ENCODE measurements at places on chromosomes 2 and 18. TPM values are rescaled to one million over a fixed set of nuclear protein-coding genes. Genes with fewer than 3 reads are reported as not detected.

The ZSWIM2 gene
- polyA plus RNA-seq: not detected

The AUP1 gene
- 68.2 TPM for polyA plus RNA-seq

The C2orf74 gene
- 23.3 TPM for polyA plus RNA-seq

The RND3 gene
- 63.1 TPM for polyA plus RNA-seq

The TLX2 gene
- polyA plus RNA-seq: 0.08 TPM

The CKAP2L gene
- polyA plus RNA-seq: 7.3 TPM

The LDLRAD4 gene
- polyA plus RNA-seq: 16.0 TPM

The CMPK2 gene
- polyA plus RNA-seq: 4.8 TPM

The ST6GAL2 gene
- 3.4 TPM for polyA plus RNA-seq

The MBD5 gene
- 28.0 TPM for polyA plus RNA-seq

The KDM3A gene
- 65.6 TPM for polyA plus RNA-seq

The MTIF2 gene
- 21.9 TPM for polyA plus RNA-seq

The CFAP221 gene
- polyA plus RNA-seq: 0.38 TPM

The LHCGR gene
- not detected for polyA plus RNA-seq

The CLEC4F gene
- 0.40 TPM for polyA plus RNA-seq

The CTIF gene
- 29.3 TPM for polyA plus RNA-seq

DNA sequence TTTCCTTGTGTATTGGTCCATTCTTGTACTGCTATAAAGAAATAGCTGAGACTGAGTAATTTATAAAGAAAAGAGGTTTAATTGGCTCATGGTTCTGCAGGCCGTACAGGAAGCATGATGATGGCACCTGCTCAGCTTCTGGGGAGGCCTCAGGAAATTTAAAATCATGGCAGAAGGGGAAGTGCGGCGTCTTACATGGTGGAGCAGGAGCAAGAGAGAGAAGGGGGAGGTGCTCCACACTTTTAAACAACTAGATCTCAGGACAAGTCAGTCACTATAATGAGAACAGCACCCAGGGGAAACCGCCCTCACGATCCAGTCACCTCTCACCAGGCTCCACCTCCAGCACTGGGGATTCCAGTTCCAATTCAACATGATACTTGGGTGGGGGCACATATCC is 54.3 kb downstream of the MSH2 start:
- DNase-seq: no peak

GRCh38 chr2:1993711-1994682 is 249.7 kb upstream of the PXDN start:
- DNase-seq: no peak

- DNase-seq: no peak
These were observed 128.8 kb upstream of the TRIB2 start for GRCh38 chr2:12587729-12588522.

GRCh38 chr2:110993557-110994231 is 127.0 kb upstream of the BCL2L11 start:
- DNase-seq: peak; percentile 12

- DNase-seq: no peak
These were observed 1133.6 kb upstream of the ZEB2 start for GRCh38 chr2:145653553-145653952.

- peak; percentile 86 for DNase-seq
These were observed 42.2 kb downstream of the BIN1 start for GRCh38 chr2:127064642-127065250.

GRCh38 chr2:198312596-198313483 is 508.4 kb downstream of the PLCL1 start:
- no peak for DNase-seq

GRCh38 chr2:231127480-231127879 is 2.6 kb upstream of the HTR2B start:
- DNase-seq: no peak

GRCh38 chr2:219209236-219210195 is 2.9 kb downstream of the ZFAND2B start:
- no peak for DNase-seq

GRCh38 chr2:190711069-190711468 is 62.2 kb downstream of the NAB1 start:
- no peak for DNase-seq

GRCh38 chr2:175926272-175926671 is 75.8 kb downstream of the LNPK start:
- no peak for DNase-seq

GRCh38 chr2:64455545-64455944 is 1.6 kb downstream of the LGALSL start:
- DNase-seq: no peak

GRCh38 chr2:58131191-58132011 is 84.8 kb downstream of the VRK2 start:
- peak; percentile 25 for DNase-seq

- DNase-seq: no peak
These were observed 24.8 kb downstream of the FMNL2 start for GRCh38 chr2:152359573-152360363.

DNA sequence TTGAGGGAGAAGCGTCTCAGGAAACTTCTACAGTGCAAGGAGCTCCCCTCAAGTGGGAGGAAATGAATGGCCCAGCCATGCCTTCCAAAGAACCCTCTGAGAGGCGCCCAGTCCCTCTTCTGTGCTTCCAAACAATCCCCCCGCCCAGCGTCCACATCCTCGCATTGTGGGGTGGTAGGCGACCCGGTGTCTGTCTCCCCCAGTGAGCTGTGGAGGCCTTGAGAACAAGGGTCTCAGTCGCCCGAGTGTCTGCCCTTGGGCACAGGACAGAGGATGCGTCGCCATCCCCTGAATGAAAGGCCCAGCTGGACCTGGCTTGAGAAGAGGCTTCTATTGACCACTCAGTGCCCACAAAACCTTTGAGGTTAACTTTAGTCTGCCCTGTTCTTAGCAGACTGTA is 29.7 kb downstream of the INPP5D start:
- no peak for DNase-seq

DNA sequence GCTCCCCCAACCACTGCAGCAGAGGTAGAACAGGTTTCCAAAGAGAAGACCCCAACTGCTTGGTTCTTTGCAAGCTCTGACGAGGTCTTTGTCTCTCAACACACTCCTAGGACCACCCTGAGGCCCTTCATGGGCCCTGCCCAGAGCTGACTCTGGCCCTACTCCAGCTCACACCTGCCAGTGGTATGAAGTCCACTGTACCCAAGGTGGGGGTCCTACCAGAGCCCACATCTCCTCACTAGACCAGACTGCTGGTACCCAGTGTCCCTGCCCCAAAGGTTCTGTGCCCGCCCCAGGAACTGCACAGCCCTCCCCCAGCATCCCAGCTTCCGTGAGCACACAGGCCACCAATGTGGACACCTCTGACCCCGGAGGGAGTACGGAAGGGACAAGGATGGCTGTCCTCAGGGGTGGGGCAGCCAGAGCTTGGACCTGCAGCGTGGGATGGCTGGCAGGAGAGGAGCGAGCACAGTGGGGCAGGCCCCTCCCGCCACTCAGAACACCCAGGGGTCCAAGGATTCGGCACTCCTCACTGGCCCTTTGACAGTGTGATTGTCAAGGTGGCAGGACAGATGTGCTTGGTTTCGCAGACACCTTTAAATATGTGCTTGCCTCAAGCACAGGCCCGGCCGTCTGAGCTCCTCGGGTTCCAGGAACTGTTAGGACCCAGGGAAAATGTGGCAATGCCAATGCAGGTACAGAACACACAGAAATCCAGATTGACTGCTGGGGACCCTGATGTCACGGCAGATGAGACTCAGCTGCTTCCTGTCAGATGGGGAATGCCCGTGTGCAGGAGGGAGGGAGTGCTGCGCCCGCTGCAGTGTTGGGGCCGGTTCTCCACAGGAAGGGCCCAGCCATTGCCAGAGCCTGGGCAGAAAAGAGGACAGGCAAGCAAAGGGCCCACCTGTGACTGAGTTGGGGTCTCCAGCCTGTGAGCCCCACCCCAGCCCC is 51.2 kb downstream of the MTERF4 start:
- no peak for DNase-seq

GRCh38 chr18:34933909-34934661 is 107.1 kb upstream of the MAPRE2 start:
- DNase-seq: no peak

DNA sequence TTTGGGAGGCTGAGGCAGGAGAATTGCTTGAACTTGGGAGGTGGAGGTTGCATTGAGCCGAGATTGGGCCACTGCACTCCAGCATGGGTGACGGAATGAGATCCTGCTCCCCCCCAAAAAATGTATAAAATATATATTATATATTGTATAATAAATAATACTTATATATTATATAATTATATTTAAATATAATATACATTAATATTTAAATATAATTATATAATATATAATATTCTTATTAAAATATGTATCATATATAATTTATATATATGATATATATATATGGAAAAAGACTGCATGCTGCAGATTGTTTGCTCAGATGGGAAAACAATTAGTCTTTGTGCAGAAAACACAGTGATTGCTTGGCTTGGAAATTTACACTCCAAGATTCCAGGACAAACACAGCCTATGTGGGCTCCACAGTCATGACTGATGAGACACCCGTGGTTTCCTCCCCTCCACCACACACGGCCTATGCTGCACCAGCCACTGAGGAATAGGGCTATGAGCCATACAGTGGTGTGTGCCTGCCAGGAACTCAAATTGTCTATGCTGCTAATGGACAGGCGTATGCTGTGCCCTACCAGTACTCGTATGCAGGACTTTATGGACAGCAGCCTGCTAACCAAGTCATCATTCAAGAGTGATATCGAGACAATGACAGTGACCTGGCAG is 30.0 kb downstream of the PMAIP1 start:
- DNase-seq: no peak

- no peak for DNase-seq
These were observed 14.7 kb downstream of the ROCK2 start for GRCh38 chr2:11329776-11330175.

GRCh38 chr2:36886664-36887063 is 79.7 kb downstream of the STRN start:
- DNase-seq: no peak

GRCh38 chr2:102848366-102848839 is 86.6 kb downstream of the TMEM182 start:
- peak; percentile 59 for DNase-seq

GRCh38 chr2:150762571-150762970 is 275.1 kb upstream of the RND3 start:
- DNase-seq: no peak

DNA sequence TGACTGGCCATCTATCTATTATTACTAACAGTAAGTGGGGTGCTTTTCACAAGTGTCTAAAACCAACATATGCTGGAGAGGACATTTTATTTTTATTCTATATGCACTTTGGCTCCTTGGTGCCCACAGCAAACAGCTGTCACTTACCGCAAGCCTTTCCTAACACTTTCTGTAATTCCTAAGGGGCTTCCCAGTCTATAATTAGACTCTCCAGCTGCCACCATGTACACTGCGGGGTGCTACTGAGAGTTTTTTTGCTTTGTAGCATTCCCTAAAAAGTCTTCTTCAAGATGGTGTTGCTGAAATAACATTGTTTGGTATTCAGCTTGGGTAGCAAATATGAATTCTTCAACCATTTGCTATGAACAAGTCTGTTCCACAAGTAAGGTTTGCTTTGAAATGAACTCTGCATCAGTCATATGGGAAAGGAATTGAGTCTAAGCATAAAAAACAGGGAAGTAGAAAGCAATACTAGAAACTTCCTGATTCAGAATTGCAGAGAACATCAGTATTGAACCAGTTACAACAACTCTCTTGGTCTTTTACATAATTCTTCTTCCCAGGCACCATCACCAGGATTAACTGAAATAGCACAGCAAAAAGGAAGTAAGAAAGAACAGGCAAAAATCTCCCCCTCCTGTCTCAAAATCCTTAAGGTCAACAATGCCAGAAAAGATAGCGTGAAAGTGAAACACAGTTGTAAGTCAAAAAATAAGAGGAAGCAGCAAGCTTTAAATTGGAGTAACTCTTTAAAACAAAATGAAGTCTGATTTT is 28.6 kb downstream of the EPB41L3 start:
- no peak for DNase-seq

- DNase-seq: no peak
These were observed 3.9 kb downstream of the INPP5D start for GRCh38 chr2:233063976-233064411.

- no peak for DNase-seq
These were observed 19.1 kb downstream of the MXD1 start for GRCh38 chr2:69933839-69934613.

GRCh38 chr2:219062081-219062480 is 1.4 kb upstream of the IHH start:
- DNase-seq: no peak

DNA sequence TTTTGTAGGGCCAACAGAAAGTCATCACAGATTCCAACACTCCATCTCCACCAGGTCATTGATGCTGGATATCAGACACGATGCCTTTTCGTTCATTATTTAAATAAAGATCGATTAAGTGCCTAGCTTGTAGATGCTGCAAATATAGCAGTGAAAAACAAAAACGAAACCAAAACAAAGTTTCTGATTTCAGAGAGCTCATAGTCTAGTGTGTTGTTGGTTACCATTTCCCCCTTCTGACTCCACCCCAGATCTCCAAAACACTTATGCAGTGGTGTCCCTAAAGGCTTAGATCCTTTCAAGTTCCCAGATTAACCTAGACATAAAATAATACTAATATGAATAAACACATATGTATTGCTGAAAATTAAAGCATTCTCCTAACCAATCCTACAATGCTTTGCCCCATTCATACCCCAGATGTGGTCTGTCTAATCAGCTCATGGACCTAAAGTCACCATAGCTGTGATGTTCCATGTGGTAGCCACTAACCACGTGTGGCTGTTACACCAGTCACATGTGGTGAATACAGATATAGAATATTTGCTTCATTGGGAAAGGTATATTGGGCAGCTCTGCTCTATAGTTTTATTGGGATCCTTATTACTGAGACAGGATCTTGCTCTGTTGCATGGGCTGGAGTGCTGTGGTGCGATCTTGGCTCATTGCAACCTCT is 787.2 kb downstream of the TDRD15 start:
- no peak for DNase-seq

DNA sequence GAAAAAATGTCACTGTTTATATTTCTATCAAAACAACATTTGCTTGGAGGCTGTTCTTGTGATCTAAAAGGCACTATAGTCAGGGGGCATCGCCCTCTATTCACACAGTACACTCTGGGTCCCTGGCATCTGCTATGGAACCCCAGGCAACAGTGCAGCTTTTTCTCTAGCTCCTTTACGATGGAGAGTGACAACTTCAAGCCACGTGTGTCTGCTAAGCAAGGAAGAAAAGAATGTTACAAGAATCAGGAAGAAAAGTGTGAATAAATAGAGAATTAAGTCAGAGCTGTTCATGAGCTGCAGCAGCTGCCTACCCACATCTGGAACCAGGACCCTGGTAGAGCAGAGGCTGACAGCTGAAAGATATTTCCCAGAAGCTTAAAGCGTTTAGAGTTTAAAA is 11.2 kb downstream of the RND3 start:
- DNase-seq: no peak

DNA sequence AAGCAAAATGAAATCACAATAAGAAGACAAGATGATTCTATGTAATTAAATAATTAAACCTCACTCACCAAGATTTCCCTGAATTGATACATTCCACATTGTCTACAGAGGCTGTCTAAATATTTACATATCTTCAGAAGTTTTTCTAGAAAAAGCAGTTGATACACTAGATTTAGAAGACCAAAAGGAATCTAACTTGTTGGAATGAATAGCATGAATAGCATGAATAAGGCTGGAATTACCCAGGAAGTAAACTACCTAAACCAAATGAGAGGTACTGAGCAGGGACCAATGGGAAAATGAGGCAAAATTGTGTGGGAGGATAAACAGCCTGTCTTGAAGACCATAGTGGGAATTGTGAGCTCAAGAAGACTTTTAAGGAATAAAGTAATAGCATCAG is 479.7 kb downstream of the TXNL1 start:
- no peak for DNase-seq

- DNase-seq: no peak
These were observed 138.0 kb upstream of the CDCA7 start for GRCh38 chr2:173216668-173217067.

GRCh38 chr2:7262727-7263126 is 345.5 kb downstream of the RNF144A start:
- no peak for DNase-seq

- no peak for DNase-seq
These were observed 1366.3 kb upstream of the TMEFF2 start for GRCh38 chr2:193561054-193561453.

Data from muscle of arm (tissue), 14 donors.